ENCODE measurements at places on chromosomes 13 and 19. TPM values are rescaled to one million over a fixed set of nuclear protein-coding genes. Genes with fewer than 3 reads are reported as not detected.

GRCh38 chr13:76879883-76880270 is 6.3 kb downstream of the KCTD12 start:
- DNase-seq = no peak

GRCh38 chr19:18520848-18521691 is 800 bp downstream of the ELL start:
- DNase-seq = no peak

Gene ZNF90
- total RNA-seq = 0.36 TPM

Gene GNG8
- not detected for total RNA-seq

Gene ZGLP1
- 0.95 TPM for total RNA-seq

- DNase-seq = no peak
Observed at GRCh38 chr13:41199526-41199925, 5.2 kb upstream of the KBTBD7 start.

DNA sequence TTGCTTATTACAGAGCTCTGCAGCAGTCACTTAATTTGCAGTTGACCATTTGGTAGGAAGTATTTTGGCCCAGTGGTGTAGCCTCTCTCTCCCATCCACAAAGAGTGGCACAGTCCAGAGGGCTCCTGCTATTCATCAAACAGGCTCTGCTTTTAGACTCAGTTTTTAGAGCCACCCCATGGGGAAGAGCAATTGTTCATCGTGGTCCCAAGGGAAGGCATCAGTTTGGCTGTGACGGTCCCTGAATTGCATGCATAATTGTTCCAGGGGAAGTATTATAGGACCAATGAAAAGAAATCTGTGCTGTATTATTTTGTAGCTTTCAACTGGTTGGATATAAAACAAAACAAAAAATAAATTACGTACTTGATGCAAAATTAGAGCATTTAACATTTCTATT is 799.0 kb downstream of the DACH1 start:
- DNase-seq = no peak

GRCh38 chr13:111491659-111492058 is 171.2 kb downstream of the TEX29 start:
- DNase-seq = no peak

GRCh38 chr13:45219938-45220375 is 19.1 kb upstream of the KCTD4 start:
- no peak for DNase-seq

Gene KIR3DL1
- not detected for total RNA-seq

GRCh38 chr19:35986664-35987570 is 8.1 kb upstream of the SDHAF1 start:
- DNase-seq = no peak

Gene GPC6
- total RNA-seq = 18.3 TPM
